ENCODE measurements at places on chromosomes 2 and 18.

GRCh38 chr2:5692561-5693286 is 540 bp downstream of the SOX11 start:
- DNase-seq, result no peak

DNA sequence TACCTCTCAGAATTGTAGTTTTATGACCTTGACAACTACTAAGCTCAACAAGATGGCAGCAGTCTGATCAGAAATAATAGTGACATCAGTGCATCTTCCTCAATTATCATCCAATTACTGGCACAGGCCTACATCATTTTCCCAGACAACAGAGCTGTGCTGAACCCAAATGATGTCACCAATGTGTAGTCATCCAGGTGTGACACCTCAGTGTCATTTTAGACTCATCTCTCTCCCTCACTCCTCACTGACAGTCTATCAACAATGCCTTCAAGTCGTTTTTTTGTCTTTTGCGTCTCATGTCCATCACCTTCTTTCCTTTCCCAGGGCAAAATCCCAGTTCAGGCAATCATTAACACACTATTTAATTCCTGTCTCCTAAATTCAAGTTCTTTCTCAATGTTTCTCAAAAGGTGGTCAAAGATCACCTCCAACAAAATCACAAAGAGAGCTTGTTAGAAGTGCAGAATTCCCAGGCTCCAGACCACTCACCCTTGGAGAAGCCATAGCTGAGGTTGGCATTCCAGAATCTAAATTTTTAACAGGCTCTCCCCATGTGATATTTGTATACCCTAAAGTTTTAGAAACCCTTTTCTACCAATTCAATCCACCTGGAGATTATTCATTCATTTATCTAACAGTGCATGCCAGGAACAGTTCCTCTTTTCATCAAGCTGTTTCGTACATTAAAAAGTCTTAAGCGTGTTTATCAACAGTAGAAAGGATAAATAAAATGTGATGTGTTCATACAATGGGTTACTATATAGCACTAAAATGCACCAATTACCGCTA is 125.3 kb upstream of the KLF7 start:
- DNase-seq, result no peak

DNA sequence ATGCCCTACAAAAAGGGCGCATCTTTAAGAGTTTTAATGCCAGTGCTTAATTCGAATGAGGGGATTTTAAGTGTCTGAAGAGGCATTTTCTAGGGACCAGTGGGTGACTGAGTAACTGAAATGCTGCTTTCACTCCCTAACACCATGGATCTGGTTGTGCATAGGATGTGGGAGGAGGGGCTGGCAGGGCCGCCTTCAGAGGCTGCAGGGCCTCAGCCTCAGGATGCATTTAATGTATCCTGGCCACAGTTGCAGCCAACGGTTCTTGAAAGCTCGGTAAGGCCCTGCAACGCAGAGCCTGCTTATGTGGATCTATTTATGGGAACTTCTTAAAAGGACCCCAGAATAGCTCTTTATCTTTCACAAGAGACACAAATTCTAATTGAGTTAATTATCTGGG is 25.8 kb upstream of the IL18RAP start:
- no peak for DNase-seq

GRCh38 chr18:39259736-39260135 is 1694.1 kb upstream of the CELF4 start:
- DNase-seq, result no peak

- peak; percentile 28 for DNase-seq
These were observed 3.1 kb upstream of the MOB1A start for GRCh38 chr2:74181739-74182138.

DNA sequence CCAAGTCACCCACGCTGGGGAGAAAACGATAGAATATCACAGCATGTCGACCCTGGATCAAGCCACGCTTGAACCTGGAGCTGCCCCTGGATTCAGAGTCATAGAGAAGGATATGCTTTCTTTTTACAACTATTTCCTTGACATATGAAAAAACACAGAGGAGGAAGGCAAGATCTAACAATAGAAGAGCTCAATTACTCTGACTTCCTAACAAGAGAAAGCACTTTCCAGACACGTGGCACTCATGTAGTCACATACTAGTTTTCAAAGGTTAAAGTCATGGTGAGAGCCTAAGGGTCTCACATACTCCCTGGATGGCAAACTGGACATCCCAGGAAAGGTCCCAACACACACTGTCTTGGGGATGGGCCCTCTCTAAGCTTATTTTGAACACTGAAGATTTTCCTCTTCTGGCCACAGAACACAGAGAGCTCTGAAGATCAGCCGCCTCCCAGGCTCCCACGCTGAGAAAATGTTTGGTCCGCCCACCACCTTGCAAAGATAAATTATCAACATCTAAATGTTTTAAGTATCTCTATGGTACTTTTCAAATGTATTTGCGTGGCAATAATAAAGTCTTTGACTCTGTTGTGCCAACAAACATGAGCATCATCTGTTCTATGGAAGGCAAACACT is 4.9 kb downstream of the PXDN start:
- DNase-seq, result no peak

DNA sequence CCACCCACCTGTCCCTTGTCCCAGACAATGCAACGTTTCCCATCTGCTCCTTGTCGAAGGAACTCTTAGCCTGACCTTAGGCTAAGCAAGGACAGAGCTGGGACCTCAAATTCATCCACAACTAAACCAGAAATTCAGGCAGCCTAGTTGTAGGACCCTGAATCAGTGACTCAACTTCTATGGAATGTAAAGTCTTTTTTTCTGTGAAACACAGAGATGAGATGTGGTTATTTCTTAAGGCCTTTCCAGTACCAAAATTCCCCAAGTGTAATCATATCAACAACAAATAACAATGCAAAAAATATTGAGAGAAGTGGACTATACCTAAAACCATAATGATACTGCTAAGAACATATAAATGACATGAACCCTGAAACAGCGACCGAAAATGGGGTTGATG is 46.7 kb downstream of the EN1 start:
- no peak for DNase-seq

- no peak for DNase-seq
These were observed 262.4 kb downstream of the INSIG2 start for GRCh38 chr2:118350621-118351020.

- DNase-seq, result no peak
These were observed 21.3 kb downstream of the INHBB start for GRCh38 chr2:120367221-120367620.

- no peak for DNase-seq
These were observed 2.9 kb upstream of the TMSB10 start for GRCh38 chr2:84902526-84902925.

DNA sequence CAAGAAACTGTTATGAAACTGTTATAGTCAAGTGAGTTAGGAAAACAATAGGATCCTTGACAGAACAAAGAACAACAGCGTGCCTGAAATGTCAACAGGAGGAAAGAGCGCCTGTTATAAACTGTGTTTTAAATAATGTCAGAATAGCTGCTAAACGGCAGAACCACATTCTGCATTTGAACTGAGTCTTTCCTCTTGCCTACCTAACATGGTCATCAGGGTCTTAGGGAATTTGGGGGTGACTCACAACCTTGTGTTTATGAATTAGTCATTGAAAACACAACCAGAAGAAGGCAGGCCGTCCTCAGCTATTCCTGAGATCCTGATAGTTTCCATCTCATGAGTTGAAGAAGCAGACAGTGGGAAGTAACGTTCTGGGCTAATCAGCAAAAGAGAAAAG is 222.0 kb upstream of the FN1 start:
- DNase-seq, result no peak

Data from CD4-positive, alpha-beta T cell treated with Interferon alpha-2 for 1 hour (primary cell).